ENCODE measurements at places on chromosomes 12 and 14.

- DNase-seq = no peak
Measured at GRCh38 chr14:61326847-61327246, 5.5 kb downstream of the PRKCH start.

DNA sequence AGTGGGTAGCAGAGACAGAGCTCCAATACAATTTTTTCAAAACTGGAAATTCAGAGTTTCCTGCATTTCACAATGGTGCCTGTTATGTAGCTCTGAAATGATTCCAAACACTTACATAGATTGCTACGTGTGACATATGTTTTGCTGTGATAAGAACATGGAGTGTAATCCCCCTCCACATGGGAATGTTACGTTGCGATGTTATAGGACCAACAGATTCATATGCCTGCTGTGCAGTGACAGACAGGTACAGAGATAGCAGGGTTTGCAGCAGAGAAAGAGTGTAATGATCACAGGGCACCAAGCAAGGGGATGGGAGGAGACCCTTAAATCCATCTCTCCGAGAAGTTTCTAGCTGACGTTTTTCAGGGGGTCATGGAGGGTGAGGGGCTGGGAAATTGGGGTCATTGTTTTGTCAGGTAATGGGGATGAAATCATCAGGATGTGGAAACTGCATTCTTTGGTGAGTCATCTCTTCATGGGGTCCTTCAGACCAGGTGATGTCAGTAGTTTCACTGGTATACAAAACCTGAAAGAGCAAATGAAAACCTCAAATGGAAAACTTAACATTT, 76.6 kb upstream of the OSBPL8 start:
- DNase-seq = no peak

- no peak for DNase-seq
Measured at GRCh38 chr14:53493860-53494259, 340.7 kb upstream of the DDHD1 start.

DNA sequence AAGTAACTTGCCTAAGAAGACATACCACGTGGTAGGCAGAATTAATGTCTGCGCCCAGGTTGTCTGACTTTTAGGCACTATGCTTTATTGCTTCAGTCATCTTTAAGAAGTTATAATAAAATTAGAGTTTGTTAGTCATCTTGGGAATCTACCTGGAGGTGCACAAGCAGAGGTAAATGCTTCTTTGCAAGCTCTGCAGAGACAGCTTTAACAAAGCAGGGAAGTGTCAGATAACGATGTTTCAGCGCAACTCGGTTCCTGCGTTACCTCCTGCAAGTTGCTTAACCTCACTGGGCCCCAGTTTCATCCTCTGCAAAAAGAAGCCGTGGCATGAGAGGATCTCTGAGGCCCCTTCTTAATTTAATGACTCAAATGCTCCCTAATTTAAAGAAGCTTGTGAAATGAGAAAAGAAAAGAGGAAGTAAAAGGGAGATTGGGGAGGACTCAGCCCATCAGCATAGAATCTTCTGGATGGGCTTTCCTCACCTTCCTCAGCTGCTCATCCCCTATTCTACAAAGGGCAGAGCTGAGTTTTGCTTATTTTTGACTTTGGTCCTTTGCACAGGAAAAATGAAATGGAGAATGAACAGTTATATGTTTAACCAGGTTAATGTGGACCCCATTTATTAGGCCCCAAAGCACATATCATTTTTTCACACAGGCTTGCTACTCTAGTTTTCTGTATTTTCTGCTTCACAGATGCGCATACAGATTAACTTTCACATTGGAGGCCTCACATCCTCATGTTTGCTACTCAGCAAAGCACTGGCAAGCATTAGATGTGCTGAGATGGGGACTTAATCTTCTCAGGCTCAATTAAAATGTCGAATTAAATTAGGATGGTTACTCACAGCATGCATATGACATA, 5.1 kb downstream of the ARHGDIB start:
- peak; percentile 34 for DNase-seq

- DNase-seq = no peak
Measured at GRCh38 chr14:105853089-105853906, 326.9 kb downstream of the TMEM121 start.

DNA sequence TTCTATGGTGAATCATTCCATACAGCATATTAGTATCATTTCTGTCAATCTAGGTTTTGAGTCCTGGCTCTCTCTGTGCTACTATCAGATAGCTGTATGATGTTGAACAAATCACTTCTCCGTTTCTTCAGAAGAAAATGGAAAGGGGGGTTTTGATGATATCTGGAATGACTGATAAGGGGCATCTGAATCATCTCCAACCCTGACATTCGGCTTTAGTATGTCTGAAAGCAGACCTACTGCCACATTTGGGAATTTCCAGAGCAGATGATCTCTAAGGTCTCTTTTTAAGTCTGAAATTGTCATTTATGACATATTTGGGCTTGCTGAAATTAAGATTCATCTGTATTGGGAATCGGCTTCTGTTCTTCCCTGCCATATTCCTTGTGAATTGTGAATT, 10.1 kb downstream of the MLF2 start:
- no peak for DNase-seq

DNA sequence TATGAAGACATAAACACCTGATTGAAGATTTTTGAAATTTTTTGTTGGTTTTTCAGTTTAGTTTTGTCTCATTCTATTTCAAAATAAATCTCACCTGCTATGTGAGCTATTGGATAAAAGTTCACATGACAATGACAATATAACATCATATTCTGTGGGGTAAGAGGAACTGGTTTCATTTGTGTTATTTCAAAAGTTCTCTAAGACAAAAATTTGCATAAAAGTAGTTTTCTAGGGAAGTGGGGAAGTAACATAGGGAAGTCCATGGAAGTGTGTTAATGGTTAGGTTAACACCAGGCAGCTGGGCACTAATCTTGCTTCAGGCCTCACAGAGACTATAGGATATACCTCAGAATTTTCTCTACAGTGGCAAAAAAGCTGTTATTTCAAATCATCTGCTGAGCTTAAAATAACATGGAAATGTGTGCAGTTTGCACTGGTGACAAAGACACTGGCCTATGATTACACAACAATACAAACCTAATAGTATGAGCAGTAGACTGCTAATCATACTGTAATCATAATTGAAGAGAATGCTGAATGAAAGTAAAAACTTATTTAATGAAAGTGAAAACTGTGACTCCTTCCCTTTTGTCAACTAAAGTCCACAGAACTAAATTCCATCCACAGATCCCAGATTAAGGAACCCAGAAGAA, 710.6 kb upstream of the TMEM132C start:
- DNase-seq = no peak

GRCh38 chr14:22623047-22623446, 21.1 kb downstream of the OR6J1 start:
- no peak for DNase-seq

GRCh38 chr12:31226639-31227038, 99.3 kb downstream of the SINHCAF start:
- no peak for DNase-seq

DNA sequence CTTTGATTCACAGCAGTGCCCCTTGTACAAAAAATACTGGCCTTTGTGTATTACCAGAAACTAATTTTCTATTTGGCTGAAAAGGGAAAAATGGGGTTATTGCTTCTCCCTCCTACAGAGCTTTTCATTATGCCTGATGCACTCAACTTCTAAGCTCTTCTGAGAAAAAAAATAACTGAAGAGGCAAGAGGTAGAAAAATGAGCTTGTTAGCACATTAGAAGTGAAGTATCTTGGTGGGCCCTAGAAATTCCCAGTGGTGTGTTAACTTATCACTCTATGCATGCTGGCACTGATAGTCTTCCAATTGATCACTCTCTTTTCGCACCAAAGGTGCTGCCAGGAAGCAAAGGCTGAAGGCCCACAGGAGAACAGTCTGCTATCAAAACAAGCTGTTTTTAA, 17.1 kb downstream of the INSM2 start:
- no peak for DNase-seq

- DNase-seq = no peak
Measured at GRCh38 chr12:27199638-27200300, 44.3 kb upstream of the STK38L start.

- peak; percentile 80 for DNase-seq
Measured at GRCh38 chr12:104219908-104220404, 4.4 kb downstream of the TXNRD1 start.

DNA sequence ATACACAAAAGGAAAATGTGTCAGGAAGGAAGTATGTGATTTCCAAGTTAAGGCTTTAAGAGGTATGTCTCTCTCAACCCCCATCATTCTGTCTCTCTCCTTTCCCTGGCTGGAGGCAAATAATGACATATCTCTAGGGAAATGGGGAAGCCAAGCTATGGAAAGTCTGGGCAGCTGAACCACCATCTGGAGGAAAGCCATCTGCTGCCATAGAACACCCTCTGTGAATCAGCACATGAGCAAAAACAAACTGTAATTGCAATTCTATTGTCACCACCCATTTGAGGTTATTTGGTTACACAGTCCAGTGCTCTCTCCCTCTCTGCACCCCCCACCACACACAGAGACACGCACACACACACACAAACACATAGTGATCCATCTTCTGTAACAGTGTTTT, 766.2 kb downstream of the FLRT2 start:
- no peak for DNase-seq

DNA sequence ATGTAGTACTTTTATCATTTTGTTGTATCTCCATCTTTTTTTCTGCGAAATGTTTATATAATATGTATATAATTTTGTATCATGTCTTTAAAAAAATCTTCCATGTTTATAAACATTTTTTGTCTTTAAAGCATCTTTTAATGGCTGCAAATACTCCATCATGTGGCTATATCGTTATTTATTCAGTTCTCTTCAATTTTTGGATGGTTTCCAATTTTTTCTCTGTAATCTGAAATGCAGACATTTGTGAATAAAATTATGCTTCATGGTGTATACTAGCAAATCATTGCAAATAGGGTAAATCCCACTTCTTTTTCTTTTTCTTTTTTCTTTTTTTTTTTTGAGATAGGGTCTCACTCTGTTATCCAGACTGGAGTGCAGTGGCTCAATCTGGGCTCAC, 54.0 kb downstream of the CPSF2 start:
- DNase-seq = no peak

DNA sequence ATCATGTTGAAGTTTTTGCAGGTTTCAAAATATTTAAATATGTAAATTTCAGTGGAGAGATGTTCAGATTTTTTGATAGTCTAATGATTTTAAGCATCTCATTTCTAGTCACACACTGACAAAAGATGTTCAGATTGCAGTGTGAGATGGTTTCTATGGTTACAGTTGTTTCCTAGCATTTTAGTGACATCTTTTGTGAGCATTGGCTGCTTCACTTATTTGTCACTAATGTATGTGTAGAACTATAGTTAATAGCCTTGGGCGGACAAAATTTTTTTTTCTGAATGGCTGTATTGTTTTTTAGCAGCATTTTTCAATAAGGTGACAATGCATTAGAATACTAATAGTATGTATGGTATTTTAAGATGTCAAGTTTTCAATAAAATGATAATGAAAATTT, 315.6 kb upstream of the PRKD1 start:
- DNase-seq = no peak

GRCh38 chr12:119088685-119089379, 89.9 kb upstream of the HSPB8 start:
- no peak for DNase-seq

- DNase-seq = peak; percentile 58
Measured at GRCh38 chr12:31742891-31743290, 14.1 kb upstream of the AMN1 start.

GRCh38 chr12:91007531-91008290, 2.9 kb upstream of the EPYC start:
- no peak for DNase-seq

- peak; percentile 20 for DNase-seq
Measured at GRCh38 chr12:132469423-132469822, 20.5 kb upstream of the FBRSL1 start.

DNA sequence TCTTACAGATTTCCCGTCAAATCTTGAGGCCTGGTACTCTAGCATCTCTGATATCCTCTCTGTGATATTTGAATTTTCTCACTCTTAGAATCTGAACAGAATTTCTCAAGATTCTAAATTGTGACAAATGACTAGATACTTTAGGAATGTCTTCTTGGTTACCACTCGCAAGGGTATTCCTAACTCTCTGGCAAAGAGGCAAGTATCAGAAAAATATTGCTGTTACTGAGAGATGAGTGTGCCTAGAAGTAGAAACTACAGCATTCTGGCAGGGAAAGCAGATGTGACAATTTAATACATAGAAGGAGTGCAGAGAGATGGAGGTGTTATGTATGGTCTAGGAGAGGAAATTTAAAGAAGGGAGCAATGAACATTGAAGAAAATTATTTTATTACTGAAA, 467.8 kb downstream of the LRIG3 start:
- no peak for DNase-seq

DNA sequence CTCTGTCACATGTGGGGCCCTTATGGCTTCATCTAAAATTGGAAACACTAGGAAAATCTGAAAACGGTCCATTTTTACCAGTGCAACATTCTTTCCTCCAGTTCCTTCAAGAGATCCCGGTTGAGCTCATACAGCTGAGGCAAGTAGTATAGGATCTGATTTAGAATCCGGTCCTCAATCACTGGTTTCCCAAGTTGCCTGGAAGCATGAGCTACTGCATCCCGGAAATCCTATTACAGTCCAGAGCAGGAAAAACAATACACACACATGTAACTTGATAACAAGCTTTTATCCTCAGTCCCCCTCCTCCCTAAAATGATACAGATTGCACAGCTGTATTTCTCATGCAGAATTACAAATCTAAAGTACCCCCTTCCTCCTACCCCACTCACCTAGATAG, 67.9 kb upstream of the NR2C1 start:
- no peak for DNase-seq

- DNase-seq = no peak
Measured at GRCh38 chr14:102396521-102396920, 33.8 kb downstream of the TECPR2 start.

DNA sequence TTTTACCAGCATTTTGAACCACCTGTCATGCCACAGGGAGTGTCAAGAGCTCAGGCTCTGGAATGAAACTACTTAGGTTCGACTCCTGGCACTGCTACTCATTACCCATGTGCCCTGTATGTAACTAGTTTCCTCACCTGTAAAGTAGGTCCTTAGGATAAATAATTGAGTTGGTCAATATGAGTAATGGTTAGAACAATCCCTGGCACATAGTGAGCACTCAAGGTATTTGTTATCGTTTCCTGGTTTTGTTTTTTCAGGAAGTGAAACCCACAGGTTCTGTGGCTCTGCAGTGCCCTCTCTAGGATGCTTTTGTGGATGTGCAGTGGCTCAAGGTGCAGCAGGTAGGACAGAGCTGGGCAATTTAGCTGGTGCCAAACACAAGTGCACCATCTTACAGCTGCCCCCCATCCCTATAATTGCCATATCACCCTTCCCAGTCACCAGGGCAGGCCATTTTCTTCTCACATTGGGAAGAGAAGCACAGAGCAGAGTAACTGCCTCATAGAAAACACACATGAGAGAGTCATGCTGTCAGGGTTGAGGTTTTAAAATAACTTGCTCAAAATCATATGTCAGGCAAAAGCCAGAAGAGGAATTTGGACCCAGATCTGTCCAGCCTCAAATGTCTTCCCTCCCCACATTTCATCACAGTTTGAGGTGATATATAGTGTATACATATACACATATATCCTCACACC, 297.5 kb downstream of the RPAP3 start:
- peak; percentile 51 for DNase-seq

Measured in CD4-positive, alpha-beta T cell treated with Interleukin-6 at 100 ng/mL for 8 hours (primary cell).